ENCODE measurements at places on chromosomes 13 and 19. TPM values are rescaled to one million over a fixed set of nuclear protein-coding genes. Genes with fewer than 3 reads are reported as not detected.

The SIGLEC8 gene
- 1.2 TPM for total RNA-seq

The MTRF1 gene
- total RNA-seq: 12.5 TPM

The SPRED3 gene
- 2.0 TPM for total RNA-seq

The THSD8 gene
- total RNA-seq: 0.25 TPM

The C1QTNF9 gene
- not detected for total RNA-seq

Data from temporal lobe (tissue), 4 donors.